ENCODE measurements at places on chromosomes 16 and 17.
A peak's percentile ranks its signal among the peaks of the same experiment; 100 is the strongest.

- DNase-seq: no peak
These were observed 30.2 kb downstream of the TPSG1 start for GRCh38 chr16:1194665-1195392.

DNA sequence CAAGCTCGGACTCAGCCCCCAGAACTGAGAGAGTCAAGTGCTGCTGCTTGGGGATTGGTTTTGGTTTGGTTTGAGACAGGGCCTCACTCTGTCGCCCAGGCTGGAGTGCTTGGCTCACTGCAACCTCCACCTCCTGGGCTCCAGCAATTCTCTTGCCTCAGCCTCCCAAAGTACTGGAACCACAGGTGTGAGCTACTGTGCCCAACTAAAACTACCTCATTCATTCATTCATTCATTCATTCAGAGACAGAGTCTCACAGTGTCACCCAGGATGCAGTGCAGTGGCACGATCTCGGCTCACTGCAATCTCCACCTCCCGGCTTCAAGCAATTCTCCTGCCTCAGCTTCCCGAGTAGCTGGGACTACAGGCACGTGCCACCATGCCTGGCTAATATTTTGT is 24.7 kb downstream of the UNKL start:
- no peak for DNase-seq

- DNase-seq: peak; percentile 18
These were observed 5.6 kb upstream of the MTSS2 start for GRCh38 chr16:70691223-70692129.

DNA sequence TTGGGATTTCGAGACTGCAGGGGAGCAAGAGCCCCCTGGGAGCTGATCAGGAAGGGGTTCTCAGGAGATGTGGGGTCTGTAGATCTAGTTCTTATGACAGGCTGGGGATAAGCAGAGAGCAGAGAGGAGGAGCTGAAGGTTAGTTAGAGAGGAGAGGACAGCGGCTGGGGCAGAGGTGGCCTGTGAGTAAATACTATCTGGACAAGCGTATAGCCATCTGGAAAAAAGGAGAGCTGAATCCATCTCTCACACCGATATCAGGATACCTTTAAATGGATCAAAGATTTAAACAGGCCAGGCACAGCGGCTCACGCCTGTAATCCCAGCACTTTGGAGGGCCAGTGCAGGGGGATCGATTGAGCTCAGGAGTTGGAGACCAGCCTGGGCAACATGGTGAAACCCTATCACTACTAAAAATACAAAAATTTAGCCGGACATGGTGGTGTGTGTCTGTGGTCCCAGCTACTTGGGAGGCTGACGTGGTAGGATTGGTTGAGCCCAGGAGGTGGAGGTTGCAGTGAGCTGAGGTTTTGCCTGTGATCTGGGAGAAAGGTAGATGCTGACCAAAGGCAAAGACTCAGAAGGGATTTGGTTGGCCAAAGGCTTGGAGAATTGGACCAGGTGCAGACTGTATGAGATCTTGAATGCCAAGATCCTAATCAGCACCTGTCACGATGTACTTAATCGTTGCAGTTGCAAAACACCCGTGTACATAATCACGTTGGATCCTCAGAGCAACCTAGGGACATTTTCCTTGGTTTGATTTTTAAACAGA is 18.9 kb upstream of the SLC25A19 start:
- DNase-seq: no peak

GRCh38 chr16:3695610-3696369 is 21.5 kb downstream of the TRAP1 start:
- no peak for DNase-seq

DNA sequence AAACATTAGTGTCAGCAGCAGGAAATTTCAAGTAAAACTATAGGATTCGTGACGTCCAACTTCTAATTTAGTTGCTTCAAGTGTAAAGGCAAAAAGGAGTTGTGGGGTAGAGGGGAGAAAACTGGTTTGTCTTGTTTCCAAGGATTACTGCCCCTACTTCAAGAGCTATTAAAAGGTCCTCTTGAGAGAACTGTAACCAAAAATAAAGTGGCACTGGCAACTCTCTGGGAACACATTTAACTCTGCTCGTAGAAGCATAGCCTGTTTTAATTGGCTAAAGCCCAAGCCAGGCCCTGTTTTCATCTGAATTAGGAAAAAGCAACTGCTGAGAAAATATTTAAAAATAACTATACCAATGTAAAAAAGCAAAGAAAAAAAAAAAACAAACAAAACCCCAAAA is 51.8 kb upstream of the AKAP1 start:
- DNase-seq: no peak

- DNase-seq: no peak
These were observed 941 bp upstream of the RNF112 start for GRCh38 chr17:19410091-19410490.

DNA sequence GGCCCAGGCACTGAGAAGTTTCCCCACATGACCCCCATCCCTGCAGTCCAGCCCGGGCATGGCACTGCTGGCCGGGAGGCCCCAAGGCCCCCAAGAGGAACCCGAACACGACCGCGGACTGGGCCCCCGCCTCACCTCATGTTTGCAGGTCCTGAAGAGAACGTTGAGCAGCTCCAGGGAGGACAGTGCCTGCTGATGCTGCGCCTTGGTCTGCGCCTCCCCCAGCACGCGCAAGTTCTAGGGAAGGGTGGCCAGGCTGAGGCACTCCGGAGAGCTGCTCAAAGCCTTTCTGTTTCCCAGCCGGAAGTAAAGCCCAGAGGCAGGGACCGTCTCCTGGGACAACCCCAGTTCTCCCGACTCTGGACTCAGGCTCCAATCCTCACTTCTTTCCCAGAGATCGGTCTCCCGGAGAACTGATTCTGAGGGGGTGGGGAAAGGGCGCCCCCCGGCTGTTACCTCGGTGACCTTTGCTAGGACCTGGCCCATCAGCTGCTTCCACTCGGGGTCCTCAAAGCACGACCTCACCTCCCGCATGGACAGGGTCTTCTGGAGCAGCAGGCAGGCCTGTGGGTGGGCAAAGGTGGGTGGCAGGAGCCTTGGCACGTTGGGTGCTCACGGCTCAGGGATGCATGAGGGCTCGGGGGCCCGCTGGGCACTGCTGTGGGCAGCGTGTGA is 13.7 kb downstream of the MYBBP1A start:
- no peak for DNase-seq

DNA sequence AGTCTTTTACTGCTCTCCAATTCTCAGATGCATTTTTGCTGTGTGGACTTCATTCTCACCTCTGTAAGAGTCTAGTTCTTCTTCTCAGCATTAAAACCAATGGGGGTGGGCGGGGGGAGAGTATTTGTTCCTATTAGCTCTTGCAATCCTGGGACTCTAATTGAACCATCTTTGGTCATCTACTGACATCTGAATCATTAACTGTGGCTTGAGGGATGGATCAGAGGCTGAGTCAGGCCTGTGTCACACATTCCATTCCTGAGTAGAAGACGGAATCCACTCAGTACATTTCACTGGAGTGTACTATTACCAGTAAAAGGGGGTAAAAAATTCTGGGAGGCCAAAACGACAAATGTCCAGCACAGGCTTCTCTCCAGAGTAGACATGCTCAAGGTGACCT is 12.8 kb upstream of the ZNF23 start:
- peak; percentile 91 for DNase-seq

GRCh38 chr17:62737513-62737912 is 70.6 kb downstream of the MARCHF10 start:
- DNase-seq: no peak

DNA sequence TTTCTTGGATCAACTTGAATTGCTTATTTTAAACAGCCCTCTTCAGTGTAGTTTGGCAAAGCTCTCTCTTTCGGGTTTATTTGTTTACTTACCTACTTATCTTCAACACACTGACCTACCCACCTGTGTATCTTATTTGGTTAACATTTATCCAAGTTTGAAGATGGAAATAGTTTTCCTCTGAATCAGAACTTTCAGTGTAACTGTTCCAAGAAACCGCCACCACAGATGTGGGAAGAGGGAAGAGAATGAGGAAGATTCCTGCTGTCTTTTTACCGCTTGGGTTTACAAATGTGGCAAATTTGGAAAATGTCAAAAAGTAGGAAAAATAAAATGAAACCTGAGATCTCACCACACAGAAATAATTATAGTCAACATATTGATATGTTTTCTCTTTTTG is 115.8 kb downstream of the MSI2 start:
- DNase-seq: no peak

DNA sequence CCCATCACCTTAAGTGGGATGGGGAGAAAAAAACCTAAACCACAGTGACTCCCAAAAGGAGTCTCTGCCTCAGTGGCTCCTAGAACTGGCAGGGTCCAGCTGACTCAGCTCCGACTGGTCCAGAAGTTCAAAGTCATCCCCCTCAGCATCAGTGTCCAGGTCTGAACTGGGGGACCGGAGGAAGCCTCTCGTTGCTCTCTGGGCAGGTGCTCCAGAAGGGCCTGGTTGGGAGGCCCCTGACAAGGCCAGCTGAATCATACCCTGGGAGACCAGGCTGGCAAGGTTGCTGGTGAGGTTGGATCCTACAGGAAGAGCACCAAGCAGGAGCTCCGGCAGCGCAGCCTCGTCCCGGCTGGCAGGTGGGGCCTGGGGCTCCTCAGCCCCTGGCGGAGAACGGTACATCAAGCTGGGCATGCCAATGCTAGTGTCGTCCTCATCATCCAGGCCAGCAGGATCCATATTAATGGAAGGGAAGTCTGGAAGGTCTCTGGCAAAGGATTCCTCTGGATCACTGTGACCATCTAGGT is 4.3 kb upstream of the PSMC3IP start:
- no peak for DNase-seq

DNA sequence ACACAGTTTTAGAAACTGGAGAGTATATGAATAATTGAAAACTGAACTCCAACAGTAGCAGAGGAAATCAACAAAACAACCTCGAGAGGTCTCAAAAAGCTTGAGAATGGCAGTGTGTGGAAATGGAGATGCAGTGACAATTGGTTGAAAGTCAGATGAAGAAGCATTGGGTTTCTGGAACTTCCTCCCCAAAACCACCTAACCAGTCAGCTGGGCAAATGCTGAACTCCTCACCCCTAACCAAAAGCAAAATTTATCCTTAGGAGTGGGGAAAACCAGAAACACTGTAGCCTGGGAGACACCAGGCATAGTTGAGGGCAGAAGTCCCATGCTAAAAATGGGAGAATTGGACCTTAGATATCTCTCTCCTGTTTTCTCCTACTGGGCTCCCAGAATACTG is 109.9 kb downstream of the TANC2 start:
- DNase-seq: no peak

GRCh38 chr16:27566417-27566816 is 16.5 kb downstream of the KATNIP start:
- no peak for DNase-seq

- no peak for DNase-seq
These were observed 81.8 kb upstream of the DNAJA2 start for GRCh38 chr16:47055136-47055885.

- DNase-seq: no peak
These were observed 162.0 kb upstream of the RPH3AL start for GRCh38 chr17:514584-514983.

- DNase-seq: no peak
These were observed 14.7 kb downstream of the CCR7 start for GRCh38 chr17:40550608-40551007.

DNA sequence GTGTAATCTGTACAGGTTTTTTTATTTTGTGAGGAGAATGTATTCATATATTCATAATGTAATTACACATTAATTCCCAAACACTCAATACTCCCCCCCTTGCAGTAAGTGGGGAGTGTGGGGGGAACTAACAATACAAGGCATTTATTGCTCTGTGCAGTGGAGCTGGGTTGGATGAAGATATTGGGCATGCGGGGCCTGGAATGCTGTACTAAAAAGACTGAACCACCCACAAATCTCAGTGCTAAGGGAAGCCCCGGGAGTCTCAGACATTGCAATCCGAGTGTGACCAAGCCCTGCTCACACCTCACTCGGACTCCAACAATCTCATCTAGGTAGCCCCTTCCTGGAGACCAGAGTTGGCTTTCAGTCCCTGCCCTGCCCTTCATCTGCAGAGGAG is 6.0 kb downstream of the PLLP start:
- no peak for DNase-seq

GRCh38 chr17:79935197-79935885 is 96.1 kb upstream of the CBX4 start:
- DNase-seq: no peak
